ENCODE measurements at places on chromosomes 11 and 22.

- no peak for DNase-seq
Measured at GRCh38 chr11:104917271-104918112, 19.2 kb upstream of the CASP12 start.

DNA sequence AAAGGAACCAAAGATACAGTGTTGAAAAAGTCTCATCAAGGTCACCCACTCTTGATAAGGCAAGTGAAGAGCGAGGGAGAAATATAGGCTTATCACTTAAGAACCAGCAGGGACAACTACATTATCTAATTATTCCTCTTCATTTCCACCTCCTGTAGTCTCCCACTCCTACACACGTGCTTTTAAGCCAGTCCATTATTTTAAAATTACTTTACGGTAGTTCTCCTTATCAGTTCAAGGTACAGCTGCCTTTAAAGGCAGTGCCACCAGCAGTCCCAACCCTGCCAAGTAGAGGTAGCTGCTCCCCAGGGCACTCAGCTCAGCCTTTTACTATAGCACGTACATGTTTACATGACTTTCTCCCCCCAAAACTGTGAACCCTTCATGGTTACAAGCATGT lies 161.5 kb upstream of the BLID start:
- DNase-seq, result no peak

DNA sequence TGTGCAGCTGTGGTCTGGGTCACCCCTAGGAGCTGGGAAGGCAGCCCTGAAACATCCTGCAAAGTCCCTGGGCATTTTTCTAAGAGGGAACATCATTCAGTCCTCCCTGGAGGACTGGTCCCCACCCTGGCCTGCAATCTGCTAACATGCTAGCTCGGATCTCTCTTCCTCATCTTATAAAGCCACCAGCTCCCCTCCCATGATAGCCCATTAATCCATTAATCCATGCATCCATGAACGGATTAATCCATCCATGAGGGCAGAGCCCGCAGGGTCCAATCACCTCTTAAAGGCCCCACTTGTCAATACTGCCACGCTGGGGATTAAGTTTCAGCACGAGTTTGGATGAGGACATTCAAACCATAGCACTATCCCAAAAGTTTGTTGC lies 12.1 kb downstream of the PRG3 start:
- DNase-seq, result no peak

DNA sequence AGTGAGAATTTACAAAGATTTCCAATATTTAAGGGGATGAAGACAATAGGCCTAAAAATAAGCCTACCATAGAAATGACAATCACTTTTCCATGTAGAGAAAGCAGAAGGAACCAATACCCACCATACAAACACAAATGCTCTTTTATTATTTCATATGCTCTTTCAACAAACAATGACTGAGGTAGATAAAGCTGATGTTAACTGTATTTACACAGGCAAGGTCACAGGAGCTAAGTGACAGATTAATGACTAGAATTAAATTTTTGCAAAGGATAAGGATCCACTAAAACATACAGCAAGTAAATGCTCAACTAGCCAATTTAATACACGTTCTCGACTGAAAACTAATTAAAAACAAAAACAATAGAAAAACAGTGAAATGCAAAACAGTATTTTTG lies 34.2 kb downstream of the PICALM start:
- no peak for DNase-seq

DNA sequence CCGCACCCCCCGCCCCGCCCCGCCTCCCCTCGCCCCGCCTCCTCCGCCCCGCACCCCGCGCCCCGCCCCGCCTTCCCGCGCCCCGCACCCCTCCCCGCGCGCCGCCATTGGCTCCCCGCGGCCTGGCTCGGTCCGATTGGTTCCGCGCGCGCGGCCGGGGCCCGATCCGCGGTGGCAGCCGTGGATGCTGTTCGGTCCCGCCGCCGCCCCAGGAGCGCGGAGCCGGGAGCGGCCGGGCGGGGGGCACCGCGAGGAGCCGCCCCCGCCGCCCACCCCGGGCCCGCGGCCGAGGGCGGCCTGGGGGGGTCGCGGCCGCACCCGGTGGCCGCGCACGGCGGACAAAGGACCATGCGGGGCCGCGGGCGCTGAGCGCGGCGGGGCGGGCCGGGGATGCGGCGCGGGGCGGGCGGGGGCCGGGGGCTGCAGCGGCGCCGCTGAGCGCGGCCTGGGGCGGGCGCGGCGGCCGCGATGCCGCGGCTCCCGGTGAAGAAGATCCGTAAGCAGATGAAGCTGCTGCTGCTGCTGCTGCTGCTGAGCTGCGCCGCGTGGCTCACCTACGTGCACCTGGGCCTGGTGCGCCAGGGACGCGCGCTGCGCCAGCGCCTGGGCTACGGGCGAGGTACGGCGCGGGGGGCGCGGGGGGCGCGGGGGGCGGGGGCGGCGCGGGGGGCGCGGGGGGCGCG lies at the start of gene B4GALNT4:
TSS of gene B4GALNT4 (plus strand) at position 164 of the 683 bp plus-strand sequence. CDS start at position 469, 305 bp downstream.
- peak; percentile 16 for DNase-seq

GRCh38 chr11:34830648-34831047 lies 85.5 kb downstream of the APIP start:
- DNase-seq, result no peak

DNA sequence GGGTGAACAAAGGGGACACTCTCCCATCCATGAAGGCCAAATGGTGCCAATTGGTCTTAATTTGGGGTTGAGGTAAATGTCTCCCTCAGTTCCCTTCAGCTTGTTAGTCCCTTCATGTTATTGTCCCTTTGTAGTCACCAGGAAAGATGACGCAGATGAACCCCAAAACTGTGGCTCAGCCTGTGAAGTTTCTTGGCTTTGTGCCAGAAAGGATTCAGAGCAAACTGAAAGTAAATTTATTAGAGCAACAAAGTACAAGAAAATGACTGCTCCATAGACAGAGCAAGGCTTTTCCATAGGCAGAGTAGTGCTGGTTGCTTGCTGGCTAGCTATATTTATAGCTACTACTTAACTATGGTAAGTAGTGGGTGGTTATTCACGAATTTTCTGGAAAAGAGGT lies 16.7 kb downstream of the OR4C3 start:
- DNase-seq, result no peak

DNA sequence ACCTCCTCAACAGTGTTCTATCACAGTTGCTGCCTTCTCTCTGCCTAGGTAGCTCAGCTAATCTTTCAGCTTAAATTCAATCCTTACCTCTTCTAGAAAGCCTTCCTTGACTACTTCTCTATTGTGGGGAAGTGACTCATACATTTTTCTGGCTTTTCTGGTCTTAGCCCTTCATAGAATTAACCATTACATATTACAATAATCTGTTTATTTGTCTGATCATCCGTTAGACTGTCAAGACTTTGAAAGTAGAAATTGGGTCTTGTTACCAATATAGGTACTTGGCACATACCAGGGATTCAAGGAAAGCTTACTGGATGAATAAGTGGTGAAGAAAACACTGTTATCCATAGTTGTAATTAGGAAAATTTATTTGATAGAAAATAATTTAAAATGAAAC lies 89.6 kb downstream of the FANCF start:
- no peak for DNase-seq

DNA sequence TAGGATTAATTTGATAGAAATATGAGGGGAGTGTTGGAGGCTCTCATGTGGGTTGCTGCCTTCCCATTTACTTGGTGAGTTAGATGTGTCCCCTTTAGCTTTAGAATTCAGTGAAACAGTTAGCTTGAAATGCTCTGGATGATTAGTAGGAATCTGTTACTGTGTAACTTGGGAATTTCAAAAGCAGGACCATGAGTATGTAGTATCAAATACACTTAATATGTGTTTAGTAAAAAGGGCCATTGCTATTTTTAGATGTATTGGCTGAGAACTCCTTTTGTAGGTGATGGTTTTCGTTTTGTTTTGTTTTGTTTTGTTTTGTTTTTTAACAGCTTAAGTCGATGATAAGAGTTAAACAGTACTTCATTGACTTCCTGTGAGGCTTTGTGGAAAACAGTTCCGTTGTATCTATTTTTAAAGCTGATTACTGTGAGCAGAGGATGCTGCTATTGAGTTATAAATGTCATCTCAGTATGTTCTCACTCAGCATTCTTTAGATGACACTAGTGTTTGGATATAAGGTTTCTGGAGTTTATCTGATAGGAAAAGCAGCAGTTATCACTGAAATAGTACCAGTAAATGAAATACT lies 53.5 kb downstream of the MCAM start:
- DNase-seq, result no peak

DNA sequence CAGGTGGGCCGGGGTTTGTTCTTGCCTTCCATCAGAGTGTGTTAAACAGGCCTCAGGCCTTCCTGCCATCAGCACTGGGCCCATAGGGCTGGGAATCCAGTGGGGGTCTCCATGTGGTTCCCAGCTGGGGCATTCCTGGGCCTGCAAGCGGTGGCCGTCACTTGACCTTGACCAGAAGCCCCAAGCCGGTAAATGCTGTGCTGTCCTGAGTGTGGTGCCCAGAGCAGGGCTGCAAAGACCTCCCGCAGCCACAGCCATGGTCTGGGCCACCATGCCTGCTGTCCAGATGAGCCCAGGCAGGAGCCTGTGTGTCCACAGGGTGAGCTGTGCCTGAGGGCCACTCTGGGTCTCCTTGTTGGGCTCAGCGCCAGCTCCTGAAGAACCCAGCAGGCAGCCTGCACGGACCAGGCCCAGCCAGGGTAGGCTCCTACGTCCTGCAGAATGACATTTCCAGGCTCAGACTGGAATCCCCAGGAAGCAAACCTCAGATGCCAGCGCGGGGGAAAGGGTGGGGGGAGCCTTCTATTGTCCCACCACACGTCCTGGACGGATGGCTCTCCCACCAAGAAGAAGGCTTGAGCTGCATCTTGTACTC lies 117.3 kb downstream of the KCNQ1OT1 start:
- no peak for DNase-seq

GRCh38 chr11:46498968-46499367 lies 94.9 kb downstream of the AMBRA1 start:
- DNase-seq, result no peak

GRCh38 chr11:9263840-9264315 lies 1.3 kb downstream of the DENND5A start:
- no peak for DNase-seq

- DNase-seq, result no peak
Measured at GRCh38 chr11:117005758-117006157, 92.5 kb downstream of the SIK3 start.

- no peak for DNase-seq
Measured at GRCh38 chr11:40688369-40688768, 771.1 kb downstream of the LRRC4C start.

- no peak for DNase-seq
Measured at GRCh38 chr11:128692753-128693415, 988 bp upstream of the FLI1 start.

DNA sequence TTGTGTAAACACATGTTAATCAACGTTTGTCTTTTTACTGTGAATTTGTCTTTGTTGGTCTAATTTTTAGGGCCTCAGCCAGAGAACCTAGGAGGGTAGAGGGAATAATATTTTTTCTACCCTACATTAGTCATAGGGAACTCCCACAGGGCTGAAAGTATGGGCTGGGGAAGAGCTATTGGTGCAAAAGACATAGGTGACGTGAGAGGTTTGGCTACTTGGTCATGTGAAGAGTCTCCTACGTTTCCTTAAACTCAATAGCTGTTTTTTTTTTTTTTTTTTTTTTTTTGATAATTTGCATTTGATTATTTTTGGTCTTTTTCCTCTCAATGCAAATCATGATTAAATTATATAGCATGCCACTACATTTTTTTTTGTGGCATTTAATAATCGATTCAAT lies 15.9 kb upstream of the MMP7 start:
- no peak for DNase-seq

DNA sequence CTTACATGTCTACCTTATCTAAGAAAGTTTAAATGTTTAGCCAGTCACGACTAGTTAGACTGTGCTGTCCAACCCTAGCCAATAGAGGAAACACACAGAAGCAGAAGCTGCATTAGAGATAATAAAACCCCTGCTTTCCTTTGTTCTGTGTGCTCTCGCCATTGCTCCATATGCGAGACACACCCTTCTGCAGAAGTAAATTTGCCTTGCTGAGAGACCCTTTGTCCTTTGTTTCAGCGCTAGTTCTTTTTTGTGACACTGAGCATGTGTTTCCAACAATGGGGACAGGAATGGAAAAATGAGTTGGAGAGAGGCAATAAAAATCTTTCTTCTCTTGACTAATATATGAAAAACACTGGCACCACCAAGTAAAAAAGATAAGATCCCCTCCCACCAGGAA lies 18.1 kb upstream of the MS4A4E start:
- no peak for DNase-seq

GRCh38 chr11:112588252-112588694 lies 327.6 kb upstream of the PLET1 start:
- peak; percentile 78 for DNase-seq

GRCh38 chr11:69640995-69641581 lies at the start of gene CCND1:
CCND1 (plus strand) TSS chr11:69641156; CDS start chr11:69641314, 158 bp downstream.
- peak; percentile 89 for DNase-seq

- no peak for DNase-seq
Measured at GRCh38 chr11:72135891-72136683, 562 bp downstream of the FOLR3 start.

- no peak for DNase-seq
Measured at GRCh38 chr11:92137747-92138146, 86.9 kb upstream of the FAT3 start.

- DNase-seq, result no peak
Measured at GRCh38 chr22:44396021-44396726, 83.4 kb upstream of the SHISAL1 start.

DNA sequence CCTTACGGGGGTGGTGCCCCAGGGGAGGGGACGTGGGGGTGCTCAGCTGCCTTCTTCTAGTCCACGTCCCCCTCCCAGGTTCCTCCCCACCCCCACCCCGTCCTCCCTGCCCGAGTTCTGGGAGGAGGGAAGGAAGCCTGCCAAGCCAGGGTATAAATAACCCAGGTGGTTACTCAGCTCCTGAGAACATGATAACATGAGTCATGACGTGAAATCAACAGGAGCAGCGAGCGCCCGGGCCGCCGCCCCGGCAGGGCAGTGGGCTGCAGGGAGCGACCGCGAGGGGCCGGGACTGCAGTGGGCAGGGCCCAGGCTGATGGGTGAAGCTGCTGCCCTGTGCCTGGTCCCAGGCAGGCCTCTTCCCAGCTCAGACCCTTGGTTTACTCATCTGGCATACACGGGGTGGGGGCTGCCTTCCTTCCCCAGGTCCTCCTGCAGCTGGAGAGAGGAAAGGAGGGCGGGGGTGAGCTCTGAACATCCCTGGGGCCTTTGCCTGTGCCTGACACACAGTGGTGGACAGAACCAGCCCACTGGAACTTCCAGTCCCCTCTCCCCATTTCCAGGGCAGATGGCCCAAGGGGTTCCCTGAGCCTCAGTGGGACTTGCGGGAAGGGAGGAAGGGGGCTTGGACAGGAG lies 8.8 kb upstream of the PDGFB start:
- peak; percentile 61 for DNase-seq

GRCh38 chr11:100119176-100119575 lies 567.9 kb upstream of the ARHGAP42 start:
- DNase-seq, result no peak

DNA sequence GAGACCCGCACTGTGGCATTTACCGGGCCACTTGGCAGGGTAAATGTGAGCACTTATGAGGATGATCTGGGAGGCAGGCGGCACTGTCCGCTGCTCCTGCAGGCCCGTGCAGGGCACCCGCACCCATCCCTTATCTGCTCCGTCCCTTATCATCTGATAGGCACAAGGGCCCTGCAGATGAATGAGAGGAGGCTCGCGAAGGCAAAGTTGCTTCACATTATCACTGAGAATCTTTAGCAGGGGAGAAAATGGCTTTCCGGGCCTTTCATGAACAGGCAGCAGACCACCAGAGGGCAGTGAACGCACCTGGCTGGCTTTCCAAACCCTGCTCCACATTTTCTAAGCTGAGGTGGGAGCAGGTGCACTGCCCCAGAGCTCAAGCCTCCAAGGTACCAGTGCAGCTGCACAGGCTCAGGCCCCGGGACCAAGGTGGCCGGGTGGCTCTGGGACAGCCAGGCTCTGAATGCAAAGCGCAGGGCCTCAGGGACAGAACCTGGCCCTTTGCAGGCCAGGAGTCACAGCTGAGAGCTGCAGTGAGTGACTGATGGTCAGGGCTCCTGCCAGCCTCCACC lies 165.6 kb downstream of the SHANK2 start:
- no peak for DNase-seq

Data from amniotic stem cell (primary cell).